ENCODE measurements at places on chromosomes 5 and 9. TPM values are rescaled to one million over a fixed set of nuclear protein-coding genes. Genes with fewer than 3 reads are reported as not detected.

The IL9 gene
- not detected for total RNA-seq

The CDH9 gene
- total RNA-seq, result not detected

The PCDHGB6 gene
- 12.6 TPM for total RNA-seq

DNA sequence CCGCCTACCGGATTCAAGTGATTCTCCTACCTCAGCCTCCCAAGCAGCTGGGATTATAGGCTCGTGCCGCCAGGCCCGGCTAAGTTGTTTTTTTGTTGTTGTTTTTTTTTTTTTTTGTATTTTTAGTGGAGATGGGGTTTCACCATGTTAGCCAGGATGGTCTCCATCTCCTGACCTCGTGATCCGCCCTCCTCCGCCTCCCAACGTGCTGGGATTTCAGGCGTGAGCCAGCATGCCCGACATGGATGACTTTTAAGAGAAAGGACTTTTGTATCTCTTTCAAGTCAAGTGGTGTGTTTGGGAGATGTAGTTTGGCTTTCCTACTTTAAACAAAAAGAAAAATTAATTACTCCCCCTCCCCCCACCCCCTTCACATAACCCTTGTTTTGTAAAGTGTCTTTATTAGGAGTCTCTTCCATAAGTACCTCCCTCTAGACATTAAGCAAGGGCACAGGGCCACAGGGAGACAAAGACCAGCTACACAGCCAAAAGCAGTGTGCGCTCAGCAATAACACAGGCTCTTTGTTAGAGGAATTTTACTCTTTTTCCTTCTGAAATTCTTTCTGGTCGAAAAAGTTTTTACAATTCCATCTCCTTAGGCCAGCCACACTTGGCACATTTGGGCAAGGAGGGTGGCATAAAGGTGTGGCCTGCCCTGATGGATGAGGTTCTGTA lies 31.2 kb downstream of the JAKMIP2 start:
- no peak for DNase-seq

- no peak for DNase-seq
Observed at GRCh38 chr9:4108754-4109465, 191.0 kb downstream of the GLIS3 start.

GRCh38 chr9:12648925-12649324 lies 44.3 kb upstream of the TYRP1 start:
- no peak for DNase-seq

GRCh38 chr5:160507221-160507721 lies 85.6 kb downstream of the PTTG1 start:
- DNase-seq, result no peak

DNA sequence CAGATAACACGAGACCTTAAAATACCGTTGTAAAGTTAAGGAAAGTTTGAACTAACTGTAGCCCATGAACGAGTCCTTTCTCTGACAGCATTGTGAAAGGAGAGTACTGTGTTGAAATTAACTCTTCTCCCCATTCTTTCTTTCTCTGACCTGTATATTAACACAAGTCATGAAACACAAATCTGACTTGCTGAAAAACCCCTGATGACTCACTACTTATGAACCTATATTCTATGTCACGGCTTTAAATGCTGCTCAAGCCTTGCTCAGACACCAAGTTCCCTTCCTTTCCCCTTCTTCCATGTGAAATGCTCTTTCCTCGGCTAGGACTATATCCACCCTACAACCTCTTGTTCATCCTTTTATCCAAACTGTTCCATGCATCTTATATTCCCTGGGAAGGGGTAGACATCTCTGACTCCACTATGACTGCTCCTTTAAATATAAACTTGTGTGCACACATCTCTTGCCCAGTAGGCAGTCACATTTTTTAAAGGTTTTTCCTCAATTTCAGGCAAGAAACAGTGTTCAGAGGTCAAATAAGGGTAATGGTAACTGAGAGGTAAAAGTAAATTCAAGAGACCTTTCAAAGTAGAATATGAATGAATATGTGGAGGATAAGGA lies 142.9 kb downstream of the NFIB start:
- DNase-seq, result no peak

DNA sequence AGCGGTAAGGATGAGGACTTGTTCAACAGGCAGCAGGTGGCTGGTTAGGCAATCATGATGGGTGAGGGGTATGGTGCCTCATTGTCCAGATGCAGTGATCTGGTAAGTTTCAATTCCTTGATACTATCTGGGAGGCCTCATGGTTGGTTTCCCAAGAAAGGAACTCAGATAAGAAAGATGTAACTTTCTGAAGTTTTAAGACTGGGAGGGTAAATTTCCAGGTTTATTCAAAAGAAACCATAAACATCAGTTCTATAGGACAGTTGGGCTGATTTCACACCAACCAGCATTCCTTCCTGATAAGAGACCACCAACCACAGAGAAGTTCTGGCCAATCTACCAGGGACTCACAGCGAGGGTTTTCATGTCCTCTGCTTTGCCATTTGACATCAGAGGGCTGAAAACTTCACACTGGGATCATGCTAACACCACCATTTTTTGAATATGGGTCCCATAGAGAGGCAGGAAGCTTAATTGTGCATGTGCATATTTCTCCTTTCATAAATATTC lies 773 bp upstream of the AGGF1 start:
- DNase-seq, result no peak

GRCh38 chr5:157600252-157600651 lies 24.7 kb upstream of the ADAM19 start:
- no peak for DNase-seq

Data from omental fat pad (tissue), 4 donors.